DMS153 (cell line): ENCODE measurements at places on chromosomes 13 and 19.

- no peak for DNase-seq
These were observed 5.1 kb upstream of the DHDH start for GRCh38 chr19:48928164-48929025.

DNA sequence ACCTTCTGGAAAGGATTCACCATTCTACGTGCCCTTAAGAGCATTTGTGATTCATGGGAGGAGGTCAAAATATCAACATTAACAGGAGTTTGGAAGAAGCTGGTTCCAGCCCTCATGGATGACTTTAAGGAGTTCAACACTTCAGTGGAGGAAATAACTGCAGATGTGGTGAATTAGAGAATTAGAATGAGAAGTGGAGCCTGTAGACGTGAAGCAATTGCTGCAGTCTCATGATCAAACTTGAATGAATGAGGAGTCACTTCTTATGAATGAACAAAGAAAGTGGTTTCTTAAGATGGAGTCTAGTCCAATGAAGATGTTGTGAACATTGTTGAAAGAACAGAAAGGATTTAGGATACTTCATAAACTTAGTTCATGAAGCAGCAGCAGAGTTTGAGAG is 129.1 kb downstream of the TNFRSF19 start:
- DNase-seq, result no peak

DNA sequence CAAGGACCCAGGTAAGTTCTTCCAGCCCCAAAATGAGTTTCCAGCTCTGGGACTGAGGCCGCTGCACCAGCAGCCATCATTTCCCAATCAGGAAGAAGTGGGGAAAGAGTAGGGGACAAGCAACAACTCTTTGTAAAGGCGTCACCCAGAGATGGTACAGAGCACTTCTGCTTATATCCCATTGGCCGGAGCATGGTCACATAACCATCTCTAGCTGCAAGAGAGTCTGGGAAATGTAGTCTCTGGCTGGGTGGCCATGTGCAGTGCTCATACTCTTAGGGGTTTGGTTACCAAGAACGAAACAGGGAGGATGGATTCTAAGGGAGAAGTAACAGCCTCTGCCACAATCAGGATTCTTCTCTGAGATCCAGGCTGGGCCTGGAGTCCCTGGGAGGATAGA is 26.3 kb downstream of the CKM start:
- no peak for DNase-seq

DNA sequence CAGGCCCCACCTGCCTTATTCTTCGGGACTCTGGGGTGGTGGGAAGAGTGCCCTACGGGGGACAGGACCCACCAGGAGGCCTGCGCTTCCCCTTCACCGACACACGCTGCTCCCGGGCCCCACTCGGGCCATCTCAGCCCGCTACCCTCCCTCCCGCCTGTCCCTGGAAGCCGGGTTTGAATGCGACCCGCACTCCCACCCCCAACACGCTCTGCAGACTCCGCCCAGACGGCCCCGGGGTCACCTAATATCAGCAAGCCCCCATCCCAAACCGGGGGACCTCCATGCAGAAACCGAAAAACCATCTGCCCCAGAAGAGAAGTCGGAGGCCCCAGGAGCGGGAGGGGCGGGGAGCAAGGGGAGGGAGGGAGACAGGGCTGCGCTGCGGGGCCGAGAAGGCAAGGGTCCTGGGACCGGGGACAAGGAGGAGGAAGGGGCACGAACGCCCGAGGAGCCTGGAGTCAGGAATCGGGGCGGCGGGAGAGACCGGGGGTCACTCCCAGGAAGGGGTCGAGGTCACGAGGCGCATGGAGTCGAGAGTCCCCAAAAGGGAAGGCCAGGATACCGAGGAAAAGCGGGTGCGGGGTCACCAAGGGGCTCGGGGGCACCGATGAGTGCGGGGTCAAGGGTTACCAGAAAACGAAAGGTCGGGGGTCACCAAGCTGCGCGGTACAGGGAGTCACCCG is 766 bp downstream of the SBNO2 start:
- no peak for DNase-seq

DNA sequence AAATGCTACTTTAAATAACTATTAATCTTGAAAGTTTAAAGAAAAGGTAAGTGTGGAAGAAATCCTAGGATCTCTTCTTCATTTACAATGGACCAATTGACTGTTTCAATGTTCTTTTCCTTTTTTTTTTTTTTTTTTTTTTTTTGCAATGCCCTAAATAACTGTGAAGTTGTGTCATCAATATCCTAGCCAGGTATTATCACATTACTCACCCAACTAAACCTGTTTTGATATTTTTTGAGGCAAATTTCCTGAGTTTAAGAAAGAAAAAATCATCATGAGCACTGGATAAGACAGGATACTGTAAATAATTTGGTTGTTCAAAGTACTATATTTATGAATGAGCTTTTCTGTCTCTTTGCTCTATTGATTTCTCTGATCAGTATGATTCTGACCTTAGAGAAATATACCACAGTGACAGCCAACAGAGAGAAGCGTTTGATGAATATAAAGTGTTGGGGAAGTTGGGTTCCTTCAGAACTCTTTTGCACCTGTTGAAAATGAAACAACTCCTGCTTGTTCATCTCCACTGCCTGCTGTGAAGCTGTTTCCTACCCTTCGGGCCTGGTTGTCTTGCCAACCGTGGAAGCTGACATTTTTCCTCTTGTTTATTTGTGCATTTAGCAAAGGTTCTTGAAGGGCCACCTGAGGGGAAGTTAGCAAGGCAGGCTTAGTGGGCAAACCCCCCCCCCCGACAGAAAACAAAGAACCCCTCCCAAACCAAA is 1220.5 kb upstream of the SLC10A2 start:
- DNase-seq, result no peak

- DNase-seq, result peak; percentile 10
These were observed at the start of gene TMEM272 for GRCh38 chr13:51844862-51845573. Gene TMEM272, minus strand, starts transcription at chr13:51845177. Its CDS starts 6,647 bp downstream, at chr13:51838530.

- DNase-seq, result no peak
These were observed 1.6 kb downstream of the ZNF415 start for GRCh38 chr19:53131085-53131590.

- DNase-seq, result no peak
These were observed 32.9 kb upstream of the CPB2 start for GRCh38 chr13:46137627-46138317.

- DNase-seq, result peak; percentile 40
These were observed 42.6 kb downstream of the EPS15L1 start for GRCh38 chr19:16429066-16429758.

GRCh38 chr13:105491345-105491744 is 1044.1 kb downstream of the EFNB2 start:
- DNase-seq, result no peak

GRCh38 chr13:74442751-74443150 is 308.5 kb upstream of the KLF12 start:
- no peak for DNase-seq

DNA sequence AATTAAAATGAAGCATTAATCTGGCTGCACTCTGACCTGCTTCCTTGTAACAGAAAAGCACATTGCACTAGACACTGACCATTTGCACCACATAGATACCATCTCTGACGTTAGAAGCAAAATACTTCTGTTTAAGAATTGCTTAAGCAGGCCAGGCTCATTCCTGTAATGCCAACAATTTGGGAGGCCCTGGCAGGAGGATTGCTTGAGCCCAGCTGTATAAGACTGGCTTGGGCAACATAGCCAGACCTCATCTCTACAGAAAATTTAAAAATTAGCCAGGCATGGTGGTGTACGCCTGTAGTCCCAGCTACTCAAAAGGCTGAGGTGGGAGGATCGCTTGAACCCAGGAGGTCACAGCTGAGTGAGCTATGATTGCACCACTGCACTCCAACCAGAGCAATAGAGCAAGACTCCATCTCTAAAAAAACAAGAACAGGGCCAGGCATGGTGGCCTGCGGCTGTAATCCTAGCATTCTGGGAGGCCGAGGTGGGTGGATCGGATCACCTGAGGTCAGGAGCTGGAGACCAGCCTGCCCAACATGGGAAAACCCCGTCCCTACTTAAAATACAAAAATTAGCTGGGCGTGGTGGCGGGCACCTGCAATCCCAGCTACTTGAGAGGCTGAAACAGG is 7.0 kb upstream of the TLE6 start:
- no peak for DNase-seq

DNA sequence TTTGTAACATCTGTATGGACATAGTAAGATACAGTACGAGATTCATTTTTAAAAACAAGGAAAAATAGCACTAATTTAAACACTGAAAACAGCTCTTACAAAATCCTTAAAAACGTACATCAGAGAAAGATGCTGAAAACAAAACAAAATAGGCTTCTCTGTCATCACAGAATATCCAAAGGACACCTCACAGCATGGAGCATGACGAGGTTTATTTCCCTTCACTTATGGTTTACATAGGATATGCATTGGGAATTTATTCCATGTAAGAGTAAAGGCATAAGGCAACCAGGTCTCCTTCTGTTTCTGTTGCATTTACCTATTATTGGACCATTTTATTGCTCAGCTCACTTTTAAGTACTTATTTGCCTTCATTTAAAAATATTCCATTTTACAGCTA is 3.0 kb downstream of the KCTD12 start:
- no peak for DNase-seq

GRCh38 chr19:3642296-3642695 is 15.7 kb upstream of the CACTIN start:
- DNase-seq, result no peak

DNA sequence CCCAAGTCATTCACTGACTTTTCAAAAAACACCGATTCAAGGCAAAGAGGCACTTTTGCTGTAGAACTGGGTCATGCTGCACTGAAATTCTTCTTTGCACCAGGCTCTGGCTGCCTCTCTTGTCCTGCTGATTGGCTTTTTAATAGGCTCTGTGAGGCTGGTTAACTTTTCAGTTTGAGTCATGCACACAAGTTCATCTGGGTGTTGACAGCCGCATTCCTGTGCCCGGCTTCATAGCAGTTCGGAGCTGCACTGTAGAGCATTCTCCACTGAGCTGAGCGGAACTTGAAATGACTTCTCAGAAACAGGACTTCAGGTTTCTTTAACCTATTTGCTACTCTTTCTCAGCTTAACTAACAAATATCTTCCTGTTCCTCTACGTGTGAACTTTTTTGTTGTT is 978.3 kb downstream of the UQCRFS1 start:
- no peak for DNase-seq

DNA sequence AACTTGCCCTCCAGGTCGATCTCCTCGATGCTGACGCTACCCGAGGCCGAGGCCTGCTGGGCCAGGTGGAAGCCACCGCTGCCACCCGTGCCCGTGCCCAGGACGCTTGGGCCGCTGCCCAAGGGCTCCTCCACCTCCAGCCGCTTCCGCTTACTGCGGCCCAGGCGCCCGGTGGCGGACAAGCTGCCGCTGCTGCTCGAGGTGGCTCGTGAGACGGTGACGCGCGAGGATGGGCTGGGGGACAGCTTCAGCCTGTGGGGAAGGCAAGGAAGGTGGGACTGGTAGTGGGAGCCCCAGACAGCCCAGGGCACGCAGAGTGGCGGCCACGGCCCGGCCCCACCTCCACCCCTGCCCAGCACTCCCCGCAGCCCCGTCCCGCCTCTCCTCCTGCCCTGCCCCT is 6.5 kb upstream of the TIMM13 start:
- DNase-seq, result no peak

DNA sequence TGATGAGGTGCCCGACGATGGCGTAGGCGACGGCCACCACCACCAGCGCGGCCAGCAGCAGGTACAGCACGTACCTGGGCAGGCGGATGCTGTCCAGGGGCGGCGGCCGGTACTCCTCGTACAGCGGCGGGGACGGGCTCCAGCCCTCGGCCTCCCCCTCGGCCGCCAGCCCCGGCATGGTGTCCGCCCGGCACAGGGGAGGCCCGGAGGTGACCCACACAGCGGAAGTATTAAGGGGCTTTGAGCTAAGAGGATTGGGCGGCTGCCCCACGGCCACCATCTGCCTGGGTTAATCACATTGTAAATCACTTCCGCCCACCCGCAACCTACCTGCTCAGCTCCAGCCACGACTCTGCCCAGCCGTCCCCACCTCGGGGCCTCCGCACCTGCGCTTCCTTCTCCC is at the start of gene SMIM44:
TSS of gene SMIM44 (minus strand) at position 216 of the 403 bp plus-strand sequence. CDS start at position 178, 38 bp downstream.
- no peak for DNase-seq

DNA sequence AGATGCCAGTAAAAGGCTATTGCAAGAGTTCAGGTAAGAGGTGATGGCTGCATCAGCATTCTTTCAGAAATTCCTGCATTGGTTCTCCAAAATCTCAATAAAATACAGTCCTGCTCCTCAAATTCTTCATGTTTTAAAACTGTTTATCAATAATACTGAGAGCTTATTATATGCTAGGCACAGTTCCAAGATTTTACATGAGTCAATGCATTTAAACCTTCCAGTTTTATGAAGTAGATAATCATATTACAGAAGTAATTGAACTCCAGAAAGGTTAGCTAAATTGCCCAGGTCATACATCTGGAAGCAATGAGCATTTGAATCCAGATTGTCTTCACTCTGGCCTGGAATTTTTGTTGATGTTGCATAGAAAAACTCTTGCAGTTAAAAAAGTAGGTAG is 282.9 kb upstream of the SLITRK6 start:
- no peak for DNase-seq

GRCh38 chr13:109271555-109272541 is 514.5 kb downstream of the IRS2 start:
- no peak for DNase-seq

DNA sequence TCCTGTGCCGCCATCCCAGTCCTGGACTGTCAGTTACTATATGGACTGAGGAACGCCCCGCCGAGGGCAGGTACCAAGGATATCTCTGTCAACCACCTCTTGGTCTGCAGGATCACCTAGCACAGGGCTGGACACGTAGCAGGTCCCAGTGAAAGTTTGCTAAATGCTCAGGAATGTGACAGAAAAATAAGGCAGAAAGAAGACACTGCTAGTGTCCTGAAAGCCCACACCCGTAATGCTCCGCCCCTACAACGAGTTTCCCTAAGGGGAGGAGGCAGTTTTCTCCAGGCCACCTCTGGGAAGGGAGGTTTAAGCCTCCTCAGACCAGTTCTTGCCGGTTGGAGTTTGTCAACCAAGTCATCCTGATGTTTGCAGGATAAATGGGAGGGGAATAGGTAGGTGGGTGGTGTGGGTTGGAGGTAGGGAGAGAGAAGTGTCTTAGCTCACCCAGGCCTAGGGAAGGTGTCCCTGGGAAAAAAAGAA is 1.7 kb upstream of the SERTAD3 start:
- DNase-seq, result no peak

GRCh38 chr13:68417801-68418200 is 1187.7 kb upstream of the PCDH9 start:
- no peak for DNase-seq
